ENCODE measurements at places on chromosomes 5 and 9.

- DNase-seq: no peak
Measured at GRCh38 chr5:53068291-53068836, 41.2 kb downstream of the MOCS2 start.

DNA sequence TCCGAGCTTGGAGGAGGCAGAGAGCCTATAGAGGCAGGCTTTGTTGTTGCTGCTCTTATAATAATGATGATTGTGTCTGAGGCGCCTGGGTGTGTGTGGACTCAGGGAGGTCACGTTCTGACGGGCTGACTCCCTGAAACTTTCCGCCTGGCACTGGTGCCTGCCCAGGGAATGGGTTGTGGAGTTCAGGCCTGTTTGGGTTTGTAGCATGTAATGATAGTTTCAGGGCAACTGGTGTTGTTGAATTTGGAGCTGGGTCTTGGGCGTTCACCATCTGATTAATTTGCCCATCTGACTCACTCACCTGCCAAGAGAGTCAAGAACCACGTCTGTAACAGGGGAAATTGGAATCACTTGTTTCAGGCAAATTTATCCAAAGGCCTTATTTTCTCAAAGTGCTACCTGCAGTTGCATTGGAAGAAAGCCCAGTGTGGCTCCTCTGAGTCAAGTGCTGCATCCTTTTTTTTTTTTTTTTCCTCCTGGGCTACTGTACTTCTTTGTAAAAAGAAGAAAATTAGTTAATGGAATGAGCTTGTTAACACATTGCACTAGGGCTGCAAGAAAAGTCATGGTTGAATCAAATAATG lies 386.5 kb downstream of the GADD45G start:
- DNase-seq: no peak

GRCh38 chr5:149378241-149378820 lies 761 bp downstream of the IL17B start:
- no peak for DNase-seq

- DNase-seq: no peak
Measured at GRCh38 chr5:134255418-134256150, 29.7 kb upstream of the PPP2CA start.

DNA sequence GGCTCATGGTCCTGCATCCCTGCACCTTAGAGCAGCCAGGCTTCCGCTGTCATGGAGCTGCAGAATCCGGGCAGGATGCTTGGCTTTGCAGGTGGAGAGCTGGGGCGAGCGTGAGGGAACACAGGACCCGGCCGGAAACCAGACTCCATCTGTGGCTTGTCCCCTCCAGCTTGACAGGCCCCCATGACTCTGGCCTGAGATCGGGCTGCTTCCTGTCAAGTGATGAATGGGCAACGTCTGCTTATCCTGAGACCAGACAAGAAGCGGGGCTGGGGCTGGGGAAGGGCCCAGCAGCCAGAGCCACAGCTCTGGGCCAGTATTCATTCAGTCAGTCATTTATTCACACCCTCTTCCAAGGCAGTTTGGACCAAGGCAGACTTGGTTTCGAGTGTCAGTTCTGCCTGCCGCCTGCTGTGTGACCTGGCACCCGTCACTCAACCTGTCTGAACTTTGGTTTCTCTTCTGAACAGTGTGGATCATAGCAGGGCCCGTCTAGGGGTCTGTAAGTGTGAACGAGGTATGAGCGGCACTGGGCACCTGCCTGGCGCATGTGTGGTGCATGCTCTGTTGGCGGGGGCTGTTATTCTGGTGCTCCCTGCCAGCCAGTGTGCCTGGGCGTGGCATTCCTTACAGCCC lies 37.5 kb downstream of the NEK6 start:
- no peak for DNase-seq

DNA sequence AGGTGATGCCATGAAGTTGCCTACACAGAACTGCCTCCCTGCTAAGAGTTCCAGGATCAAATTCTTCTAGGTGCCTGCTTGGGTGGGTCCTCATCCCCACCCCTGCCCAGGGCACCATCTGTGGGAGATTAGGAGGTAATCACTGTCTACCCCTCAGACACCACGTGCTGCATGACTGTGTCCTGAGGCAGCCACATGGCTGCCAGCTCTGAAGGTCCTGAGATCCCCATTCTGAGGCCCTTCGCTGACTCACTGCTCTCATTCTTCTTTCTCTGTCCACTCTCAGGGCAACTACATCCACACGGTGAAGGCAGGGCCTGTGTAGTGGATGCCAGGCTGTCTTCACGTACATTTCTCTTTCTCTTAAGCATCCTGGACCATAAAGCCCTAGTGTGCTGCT lies 222.9 kb upstream of the ANKRD55 start:
- no peak for DNase-seq

DNA sequence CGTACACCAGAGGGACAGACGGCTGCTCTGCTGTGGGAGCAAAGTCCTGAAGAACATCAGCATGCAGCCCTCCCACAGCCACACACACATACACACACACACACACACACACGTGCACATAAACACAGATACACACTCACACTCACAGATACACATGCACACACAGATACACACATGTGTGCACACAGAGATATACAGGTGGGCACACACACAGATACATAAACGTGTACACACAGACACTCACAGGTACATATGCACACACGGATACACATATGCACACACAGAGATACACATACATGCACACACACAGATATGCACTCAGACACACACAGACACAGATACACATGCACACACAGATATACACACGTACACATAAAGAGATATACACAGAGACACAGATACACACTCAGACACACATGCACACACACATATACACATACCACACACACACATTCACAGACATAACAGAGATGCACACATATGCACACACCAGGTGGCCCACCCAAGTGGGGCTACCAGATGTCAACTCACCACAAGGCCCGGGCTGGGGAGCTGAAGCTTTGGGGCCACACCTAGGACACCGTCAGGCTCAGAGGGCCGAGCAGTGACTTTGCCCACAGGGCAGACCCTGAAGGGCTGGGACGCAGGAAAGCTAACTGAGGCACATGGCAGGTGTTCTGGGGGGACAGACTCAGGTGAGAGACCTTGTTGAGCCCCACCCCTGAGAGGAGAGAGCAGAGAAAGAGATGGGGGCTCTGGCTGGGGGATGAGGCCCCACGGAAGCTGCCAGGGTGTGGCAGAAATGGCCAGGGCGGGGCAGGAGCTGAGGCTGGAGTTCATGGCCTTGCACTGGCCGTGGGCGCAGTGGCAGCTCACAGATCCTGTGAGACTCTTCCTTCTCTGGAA lies 148.6 kb upstream of the PPP1R26 start:
- no peak for DNase-seq

Data from NCI-H510A (cell line).